Kidney tubule cell (primary cell): ENCODE measurements at places on chromosomes 11 and 22.

- DNase-seq = peak; percentile 81
Measured at GRCh38 chr11:110525883-110526282, 96.1 kb downstream of the FDX1 start.

DNA sequence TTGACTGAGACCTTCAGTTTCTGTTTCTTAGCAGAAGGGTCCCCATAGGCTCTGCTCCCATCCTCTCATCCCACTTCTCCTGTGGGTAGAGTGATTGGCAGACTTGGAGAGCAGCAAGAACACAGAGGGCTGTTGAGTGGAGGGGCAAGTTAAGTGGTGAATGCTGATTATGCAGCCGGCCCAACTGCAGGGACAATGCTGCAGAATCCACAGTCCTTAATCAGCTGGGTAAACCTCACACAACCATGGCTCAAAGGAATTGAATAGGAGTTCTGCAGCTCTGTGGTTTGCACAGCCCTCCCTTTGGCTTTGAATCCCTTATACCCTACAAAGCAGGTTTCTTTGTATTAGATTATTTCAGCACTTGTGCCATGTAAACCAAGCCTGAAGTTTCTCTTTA, 161.1 kb downstream of the NAV2 start:
- no peak for DNase-seq

GRCh38 chr11:46438211-46438610, 46.6 kb upstream of the CHRM4 start:
- DNase-seq = no peak

DNA sequence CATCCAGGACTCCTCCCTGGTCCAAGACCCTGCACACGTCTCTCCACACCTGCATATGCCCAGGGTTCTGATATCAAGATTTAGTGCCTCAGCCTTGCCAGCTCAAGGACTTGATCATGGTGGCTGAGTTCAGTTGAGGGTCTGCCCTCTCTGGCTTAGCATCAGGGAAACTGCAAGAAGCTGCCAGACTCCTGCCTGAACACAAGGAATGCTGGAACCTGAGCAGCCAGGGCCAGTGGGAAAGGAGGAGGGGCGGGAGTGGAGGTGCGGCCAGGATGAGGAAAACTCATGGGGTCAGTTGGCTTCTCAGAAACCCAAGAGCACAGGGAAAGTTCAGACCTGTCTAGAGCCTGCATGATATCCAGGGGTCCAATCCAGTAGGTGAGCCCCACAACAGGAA, 546.1 kb downstream of the BUD13 start:
- no peak for DNase-seq
